ENCODE measurements at places on chromosomes 5 and 9.

GRCh38 chr5:151734064-151734408, 24.4 kb downstream of the ATOX1 start:
- DNase-seq = no peak

GRCh38 chr9:116494815-116495634, 192.1 kb upstream of the TRIM32 start:
- DNase-seq = no peak

DNA sequence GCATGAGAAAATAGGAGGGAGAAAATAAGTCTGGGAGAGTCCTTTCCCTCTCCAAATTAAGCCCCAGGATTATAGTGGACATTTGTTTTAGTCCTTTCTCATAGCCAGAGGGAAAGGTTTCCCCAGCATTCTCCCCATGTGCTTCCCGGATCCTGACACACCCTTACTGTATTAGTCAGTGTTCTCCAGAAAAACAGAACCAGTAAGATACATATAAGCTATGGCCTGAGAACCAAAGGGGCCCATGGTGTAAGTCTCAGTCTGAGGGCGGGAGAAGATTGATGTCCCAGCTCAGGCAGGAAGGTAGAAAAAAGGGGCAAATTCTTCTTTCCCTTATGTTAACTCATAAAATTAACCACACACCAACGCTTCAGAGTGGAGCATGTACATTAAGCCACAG, 25.6 kb upstream of the SPATA31D4 start:
- no peak for DNase-seq

DNA sequence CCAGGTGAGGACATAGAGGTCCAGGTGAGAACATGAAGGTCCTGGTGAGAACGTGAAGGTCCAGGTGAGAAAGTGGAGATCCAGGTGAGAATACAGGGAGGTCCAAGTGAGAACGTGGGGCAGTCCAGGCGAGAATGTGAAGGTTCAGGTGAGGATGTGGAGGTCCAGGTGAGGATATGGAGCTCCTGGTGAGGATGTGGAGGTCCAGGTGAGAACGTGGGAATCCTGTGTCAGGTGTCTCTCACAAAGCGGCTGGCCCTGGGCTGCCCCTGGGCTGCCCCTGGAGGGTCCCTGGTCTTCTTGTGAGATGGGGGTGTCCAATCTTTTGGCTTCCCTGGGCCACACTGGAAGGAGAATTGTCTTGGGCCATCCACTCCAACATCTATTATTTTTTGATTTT, 133.4 kb downstream of the MRPL36 start:
- no peak for DNase-seq

GRCh38 chr5:132887283-132887682, 13.8 kb downstream of the LEAP2 start:
- DNase-seq = no peak

- DNase-seq = no peak
These were observed 294.8 kb downstream of the ASTN2 start for GRCh38 chr9:117120061-117120460.

DNA sequence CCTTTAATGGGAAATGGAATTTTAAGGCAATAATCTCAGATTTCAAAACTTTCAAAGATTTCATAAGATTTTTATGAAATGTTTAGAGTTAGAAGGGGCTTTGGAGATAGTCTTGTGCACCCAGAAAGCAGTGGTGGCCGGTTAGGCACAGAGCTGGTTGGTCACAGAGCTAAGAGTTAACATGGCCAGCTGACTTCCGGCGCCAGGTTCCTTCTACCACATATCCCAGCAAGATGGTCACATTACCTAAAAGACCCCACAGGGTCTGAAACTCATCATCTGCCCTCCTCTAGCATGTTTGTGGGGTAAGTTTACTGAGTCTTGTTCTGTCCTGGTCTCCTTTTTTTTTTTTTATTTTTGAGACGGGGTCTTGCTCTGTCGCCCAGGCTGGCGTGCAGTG, 19.3 kb downstream of the QRFP start:
- DNase-seq = no peak

GRCh38 chr9:120917929-120918762, 8.4 kb downstream of the TRAF1 start:
- peak; percentile 4 for DNase-seq

DNA sequence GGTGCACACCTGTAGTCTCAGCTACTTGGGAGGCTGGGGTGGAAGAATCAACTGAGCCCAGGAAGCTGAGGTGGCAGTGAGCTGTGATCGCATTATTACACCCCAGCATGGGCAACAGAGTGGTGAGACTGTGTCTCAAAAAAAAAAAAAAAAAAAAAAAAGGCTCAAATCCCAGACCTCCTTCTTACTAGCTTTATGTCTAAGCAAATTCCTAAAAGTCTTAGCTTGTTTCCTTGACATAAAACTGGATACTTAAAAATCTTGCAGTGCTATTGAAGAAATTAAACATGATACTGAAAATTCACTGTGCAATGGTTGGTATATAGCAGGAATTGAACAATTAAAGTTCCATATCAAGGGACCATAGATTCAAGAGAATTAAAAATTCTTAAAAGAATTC, 45.0 kb downstream of the PCDHGC5 start:
- DNase-seq = no peak

GRCh38 chr9:21591221-21592062, 109.3 kb upstream of the IFNE start:
- DNase-seq = peak; percentile 33

DNA sequence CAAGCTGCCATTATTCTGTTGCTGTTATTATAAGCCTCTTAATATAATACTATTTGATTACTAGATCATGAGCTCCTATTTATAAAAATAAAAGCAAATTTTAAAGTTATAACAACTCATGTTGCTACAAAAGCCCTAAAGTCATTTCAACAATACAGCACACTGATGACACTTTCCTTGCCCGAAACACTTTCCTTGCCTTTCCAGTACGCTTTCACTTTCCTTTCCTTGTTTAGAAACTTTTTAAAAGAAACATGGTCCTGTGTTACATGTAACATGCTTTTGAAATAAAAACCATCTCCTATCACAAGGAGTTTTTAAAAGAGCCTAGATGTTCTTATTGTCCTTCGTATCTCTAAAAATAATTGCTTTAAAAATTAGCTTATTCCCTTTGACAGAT, 688.4 kb downstream of the PTPRD start:
- no peak for DNase-seq

- DNase-seq = no peak
These were observed 66.4 kb downstream of the SETX start for GRCh38 chr9:132288361-132288760.

- no peak for DNase-seq
These were observed 5.3 kb upstream of the RXRA start for GRCh38 chr9:134320868-134321471.

DNA sequence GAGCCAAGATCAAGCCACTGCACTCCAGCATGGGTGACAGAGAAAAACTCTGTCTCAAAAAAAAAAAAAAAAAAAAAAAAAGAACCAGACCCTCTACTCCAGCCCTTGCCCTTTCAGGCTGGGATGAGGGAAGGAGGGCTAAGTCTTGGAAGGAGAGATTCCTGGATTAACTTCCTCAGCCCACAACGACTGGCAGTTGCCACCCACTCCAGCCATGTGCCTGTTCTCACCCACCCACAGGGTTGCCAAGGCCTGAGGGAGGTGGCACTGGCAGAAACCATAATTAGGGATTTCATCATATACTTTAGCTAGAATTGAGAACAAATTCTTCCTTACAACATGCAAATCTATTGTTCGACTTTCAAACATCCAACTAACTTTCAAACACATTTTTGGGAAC, 87.8 kb upstream of the SLC30A5 start:
- DNase-seq = no peak

- DNase-seq = no peak
These were observed 29.5 kb downstream of the HAVCR1 start for GRCh38 chr5:157029457-157029856.

DNA sequence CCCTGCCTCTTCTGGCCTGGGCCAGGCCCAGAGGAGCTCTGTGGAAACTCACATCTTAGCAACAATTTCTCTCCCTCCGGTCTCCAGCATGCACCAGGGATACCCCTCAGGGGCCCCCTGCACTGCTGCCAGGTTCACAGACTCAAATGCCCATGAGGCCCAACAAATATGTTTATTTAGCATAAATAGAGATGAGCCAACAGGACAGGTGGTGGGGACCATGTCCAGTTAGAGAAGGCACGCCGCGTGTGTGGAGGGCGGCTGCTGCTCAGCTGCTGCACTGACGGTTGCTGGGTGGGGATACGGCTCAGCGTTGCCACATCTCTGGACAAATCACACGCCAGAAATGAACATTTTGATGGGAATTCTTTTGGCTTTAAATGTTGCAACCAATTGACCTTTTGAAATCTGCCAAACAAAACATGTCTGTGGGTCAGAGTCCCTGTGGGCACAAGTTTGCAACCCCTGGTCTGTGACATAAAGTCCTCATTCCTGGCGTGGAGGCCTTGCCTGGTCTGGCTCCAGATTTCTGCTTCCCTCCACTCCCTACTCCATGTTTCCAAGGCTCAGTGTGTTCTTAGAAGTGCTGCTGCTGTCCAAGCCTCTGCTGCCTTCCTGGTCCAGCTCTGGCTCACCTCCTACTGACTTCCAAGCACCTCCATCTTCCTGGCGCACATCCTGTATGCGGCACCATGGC, 88.9 kb downstream of the AMBP start:
- no peak for DNase-seq

GRCh38 chr9:69170231-69170630, 3.8 kb upstream of the TJP2 start:
- no peak for DNase-seq

DNA sequence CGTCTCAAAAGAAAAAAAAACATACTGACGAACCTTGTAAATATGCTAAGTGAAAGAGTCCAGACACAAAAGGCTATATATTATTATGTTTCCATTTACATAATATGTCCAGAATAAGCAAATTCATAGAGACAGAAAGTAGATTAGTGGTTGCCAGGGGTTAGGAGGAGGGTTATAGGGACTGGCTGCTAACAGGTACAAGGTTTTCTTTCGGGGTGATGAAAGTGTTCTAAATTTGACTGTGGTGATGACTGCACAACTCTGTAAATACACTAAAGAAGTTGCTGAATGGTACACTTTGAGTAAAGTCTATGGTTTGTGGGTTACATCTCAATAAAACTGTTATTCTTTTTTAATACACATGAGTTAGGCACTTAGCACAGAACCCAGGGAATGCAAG, 98.8 kb downstream of the MYO10 start:
- DNase-seq = no peak

- DNase-seq = no peak
These were observed 154.3 kb downstream of the SPOCK1 start for GRCh38 chr5:137344723-137345322.

DNA sequence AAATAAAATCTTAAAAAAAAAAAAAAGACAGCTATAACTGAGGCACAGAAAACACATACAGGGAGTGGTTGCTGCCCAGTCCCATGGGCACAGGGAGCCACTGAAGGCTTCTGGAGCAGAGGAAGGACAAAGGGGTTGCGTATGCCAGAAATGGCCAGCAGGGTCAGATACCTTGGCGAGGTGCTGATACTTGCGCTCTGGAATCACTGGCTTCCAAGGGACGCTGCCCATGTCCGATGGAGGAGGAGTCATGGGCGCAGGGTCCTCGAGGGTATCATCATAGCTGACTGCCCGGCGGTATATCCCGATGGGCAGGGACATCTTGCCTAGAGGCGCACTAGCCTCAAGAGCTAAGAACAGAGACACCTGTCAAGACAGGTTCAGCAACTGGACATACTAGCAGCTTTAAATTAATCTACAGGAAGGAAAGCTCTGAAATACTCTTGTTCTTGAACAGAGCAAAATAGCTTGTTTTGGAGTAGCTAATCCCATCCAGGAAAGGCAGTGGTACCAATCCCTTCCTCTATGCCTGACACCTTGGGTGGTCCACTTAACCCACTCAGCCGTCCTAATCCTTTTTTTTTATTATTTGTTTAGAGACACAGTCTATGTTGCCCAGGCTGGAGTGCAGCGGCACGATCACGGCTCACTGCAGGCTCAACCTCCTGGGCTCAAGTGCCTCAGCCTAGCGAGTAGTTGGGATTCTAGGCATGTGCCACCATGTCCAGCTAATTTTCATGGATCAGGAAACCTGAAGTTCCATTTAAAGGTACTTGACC, 6.0 kb downstream of the KIAA1191 start:
- no peak for DNase-seq

- DNase-seq = no peak
These were observed 7.6 kb upstream of the F2RL1 start for GRCh38 chr5:76811214-76811613.

GRCh38 chr9:1554081-1555035, 460.8 kb upstream of the SMARCA2 start:
- no peak for DNase-seq

DNA sequence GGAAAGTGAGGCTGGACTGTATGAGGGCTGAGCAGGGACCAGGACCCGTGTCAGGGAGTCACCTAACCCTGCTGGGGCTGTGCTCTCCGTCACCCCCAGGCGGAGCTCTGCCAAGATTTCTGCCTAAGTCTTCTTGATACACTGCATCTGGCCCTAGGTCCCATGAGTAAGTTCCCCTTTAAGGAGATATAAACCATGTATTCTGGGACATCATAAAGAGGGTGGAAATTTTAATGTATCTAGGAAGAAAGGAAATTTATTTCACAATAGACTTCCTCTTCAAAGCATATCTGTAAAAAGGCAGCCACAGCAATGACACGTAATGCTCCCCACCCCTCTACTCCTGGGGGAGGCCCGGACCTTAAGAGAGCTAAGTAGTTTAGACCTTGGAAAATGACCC, 183.4 kb downstream of the FBXL7 start:
- no peak for DNase-seq

DNA sequence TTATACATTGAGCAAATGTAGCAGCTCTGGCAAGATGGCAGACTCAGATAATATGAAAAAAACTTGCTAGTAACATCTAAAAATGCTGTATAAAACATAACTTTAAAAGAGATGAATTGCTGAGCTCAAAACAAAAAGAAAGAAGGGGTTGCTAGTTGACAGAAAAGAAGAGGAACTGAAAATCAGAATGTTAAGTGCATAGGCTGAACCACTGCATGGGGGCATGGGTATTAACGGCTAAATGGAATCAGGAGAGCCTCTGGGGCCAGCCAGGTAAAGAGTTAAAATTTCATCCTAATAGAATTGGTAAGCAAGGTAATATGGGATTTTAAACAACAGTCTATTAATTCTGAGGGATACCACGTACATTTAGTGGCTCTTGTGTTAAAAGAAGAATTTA, 146.8 kb downstream of the SMC2 start:
- DNase-seq = no peak

- DNase-seq = no peak
These were observed 224.8 kb upstream of the DMRT1 start for GRCh38 chr9:616694-617093.

- no peak for DNase-seq
These were observed 51.5 kb upstream of the NR3C1 start for GRCh38 chr5:143454936-143455516.
